GM12892 (cell line): ENCODE measurements at places on chromosomes 11 and 22.

GRCh38 chr22:28112190-28112544, 193.1 kb upstream of the PITPNB start:
- no peak for DNase-seq

GRCh38 chr11:27255447-27255828, 107.6 kb downstream of the CCDC34 start:
- DNase-seq: no peak

DNA sequence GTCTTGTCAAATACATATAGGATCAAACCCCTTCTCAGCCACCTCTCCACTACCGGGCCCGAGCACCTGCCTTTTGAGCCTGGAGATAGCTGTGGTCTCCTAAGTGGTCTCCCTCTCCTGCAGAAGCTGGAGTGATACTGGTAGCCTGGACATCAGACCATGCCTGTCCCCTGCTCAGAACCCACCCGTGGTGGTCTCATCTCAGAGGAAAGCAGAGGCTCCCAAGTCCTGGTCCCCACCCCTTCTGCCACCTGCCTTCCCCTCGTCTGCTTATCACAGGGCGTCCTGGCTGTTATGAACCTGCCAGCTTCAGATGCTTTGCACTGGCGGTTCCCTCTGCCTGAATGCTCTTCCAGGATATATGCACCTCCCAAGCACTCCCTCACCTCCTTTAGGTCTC, 50.5 kb upstream of the EIF3D start:
- no peak for DNase-seq

GRCh38 chr22:40175611-40176244, 2.0 kb upstream of the TNRC6B start:
- no peak for DNase-seq

GRCh38 chr22:21686634-21687393, 21.0 kb downstream of the PPIL2 start:
- no peak for DNase-seq

DNA sequence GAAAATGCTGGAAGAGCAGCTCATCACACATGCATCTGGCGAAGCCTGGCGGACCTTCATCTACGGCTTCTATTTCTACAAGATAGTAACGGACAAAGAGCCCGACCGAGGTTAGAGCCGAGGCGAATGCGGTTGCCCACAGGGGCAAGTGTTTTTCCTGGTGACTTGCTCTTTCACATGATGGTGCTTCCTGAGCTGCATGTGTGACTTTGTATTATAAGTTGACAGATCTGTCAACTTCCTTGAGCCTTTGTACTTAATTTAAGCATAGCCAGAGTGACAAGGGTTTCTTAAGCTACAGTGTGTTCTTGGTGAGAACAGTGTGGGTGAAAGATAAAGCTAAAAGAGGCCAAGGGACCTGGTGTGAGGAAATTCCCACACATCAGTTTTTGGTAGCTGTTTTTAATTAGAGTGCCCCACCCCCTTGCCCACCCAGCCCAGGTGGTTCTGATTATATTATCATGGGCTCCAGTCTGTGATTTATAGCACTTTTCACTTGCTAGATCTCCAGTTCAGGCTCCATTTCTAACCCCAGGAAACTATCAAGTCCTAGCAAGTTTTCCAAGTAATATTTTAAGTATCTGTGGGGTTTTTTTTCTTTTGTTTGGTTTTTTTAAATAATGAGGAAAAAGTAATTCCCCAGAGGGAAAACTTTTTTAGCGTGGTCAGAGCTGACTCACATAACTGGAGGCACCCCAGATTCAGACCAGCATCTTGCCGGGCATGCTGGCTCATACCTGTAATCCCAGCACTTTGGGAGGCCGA, 68.0 kb upstream of the YWHAH start:
- DNase-seq: no peak

- no peak for DNase-seq
These were observed 78.7 kb downstream of the SHANK2 start for GRCh38 chr11:71173709-71174108.

- no peak for DNase-seq
These were observed 5.9 kb downstream of the IGSF9B start for GRCh38 chr11:133950874-133951326.

DNA sequence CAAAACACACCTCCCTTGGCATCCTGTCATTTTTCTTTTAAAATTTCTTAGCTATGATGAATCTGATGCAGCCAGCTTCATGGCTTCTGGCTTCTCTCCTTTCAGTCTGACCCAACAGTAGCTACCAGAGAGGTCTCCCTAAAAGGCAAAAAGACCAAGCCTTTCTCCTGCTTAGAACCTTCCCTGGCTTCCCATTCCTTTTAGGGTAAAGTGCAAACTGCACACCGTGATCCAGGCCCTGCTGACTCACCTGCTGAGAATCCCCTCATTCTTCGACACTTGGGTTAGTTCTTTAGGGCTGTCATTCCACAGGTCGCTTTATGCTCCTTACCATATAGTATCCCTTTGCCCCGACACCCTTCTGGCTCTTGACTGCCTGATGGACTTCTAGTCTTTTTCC, 362.4 kb downstream of the MIAT start:
- no peak for DNase-seq

DNA sequence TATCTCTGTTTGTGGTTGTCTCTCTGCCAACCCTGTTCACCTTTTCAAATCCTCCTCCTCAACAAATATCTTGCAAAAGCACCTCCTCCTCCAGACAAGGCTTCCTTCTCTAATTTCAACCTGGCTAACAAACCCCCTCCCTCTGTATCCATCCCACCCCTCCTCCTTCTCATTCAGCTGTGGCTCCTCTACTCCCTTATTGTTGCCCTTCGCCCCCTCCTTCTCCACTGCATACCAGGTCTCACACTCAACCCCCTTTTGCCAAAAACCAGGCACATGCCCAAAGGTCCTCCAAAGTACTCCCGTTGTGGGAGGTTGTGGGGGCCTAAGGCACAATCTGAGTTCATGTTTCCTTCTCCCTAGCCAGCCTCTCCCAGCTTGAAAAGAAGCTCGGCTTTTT, 110.6 kb downstream of the JRKL start:
- no peak for DNase-seq

GRCh38 chr11:61947486-61948210, 2.5 kb upstream of the BEST1 start:
- peak; percentile 68 for DNase-seq

DNA sequence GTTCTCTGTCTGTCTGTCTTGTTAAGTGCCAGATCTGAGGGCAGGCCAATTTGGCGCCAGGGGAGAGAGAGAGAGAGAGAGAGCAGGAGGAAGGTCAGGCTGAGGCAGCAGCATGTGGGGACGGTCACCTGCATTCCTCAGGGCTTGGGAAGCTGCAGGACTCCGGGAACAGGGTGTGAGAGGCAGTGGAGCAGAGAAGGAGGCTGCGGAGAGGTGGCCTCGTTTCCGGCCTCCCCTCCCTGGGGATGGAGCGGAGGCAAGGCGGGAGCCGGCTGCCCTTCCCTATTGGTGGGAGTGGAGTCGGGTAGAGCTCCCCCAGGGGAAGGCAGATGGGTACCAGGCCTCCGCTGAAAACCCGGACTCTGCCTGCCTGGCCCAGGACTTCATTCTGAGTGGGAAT, 9.7 kb downstream of the CLMP start:
- DNase-seq: no peak

DNA sequence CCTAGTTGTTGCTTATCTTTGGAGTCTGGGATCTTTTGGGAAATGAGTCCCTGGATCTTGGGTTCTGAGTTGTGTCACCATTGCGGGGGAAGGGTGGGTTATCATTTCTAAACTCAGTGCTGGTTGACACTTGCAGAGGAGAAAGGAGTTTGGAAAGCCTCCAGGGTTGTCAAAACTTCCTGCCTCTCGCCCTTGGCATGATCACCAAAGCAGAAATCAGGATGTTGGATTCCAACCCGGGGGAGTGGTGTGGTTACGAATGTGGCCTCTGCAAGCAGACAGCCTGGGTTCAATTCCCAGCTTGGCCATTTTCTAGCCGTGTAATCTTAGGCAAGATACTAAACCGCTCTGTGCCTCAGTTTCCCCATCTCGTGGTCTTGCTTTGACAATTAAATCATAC, 24.3 kb downstream of the CD6 start:
- no peak for DNase-seq

DNA sequence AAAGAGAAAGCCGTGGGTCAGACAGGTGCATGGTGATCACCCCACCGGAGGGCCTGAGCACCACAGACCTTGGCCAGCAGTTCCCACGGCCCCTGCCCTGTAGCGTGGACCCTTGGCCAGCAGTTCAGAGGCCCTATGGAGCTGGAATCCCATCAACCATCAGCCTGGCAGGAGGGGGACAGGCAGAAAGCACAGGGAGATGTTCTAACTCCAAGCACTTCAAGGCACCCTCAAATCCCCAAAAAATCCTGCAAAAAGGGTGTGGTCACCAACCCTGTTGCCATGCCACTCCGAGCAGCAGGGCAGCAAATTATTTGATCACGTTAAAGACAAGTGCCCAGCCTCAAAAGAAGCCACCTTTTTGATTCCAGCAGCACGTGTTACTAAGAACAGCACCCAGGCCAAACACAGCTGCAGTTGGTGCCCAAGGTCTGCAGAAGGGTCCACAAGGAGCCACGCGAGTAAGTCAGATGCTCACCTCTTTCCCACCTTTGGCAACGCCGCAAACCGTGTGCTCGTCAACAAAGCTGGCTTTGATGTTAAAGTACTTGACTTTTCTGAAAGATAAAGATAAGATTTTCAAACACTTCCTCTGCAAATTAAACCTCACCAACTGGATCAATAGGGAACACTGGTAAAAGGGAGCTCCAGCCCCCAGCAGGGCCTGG, 26.2 kb upstream of the COMT start:
- no peak for DNase-seq

DNA sequence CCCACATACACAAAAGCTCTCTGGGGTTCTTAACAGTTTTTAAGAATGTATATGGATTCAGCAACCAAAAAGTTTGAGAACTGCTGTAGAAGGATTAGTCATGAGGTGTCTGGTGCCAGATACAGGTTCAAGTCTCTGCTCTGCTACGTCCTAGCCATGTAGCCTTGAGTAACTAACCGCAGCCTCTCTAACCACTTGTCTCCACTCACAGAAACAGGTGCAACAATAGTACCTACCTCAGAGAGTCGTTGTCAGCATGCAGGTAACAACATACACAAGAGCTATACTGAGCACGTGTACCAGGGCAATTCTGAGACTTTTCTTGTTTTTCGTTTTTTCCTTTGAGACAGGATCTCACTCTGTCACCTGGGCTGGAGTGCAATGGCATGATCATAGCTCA, 26.9 kb downstream of the CBX7 start:
- DNase-seq: no peak

- DNase-seq: no peak
These were observed 875.6 kb downstream of the METTL15 start for GRCh38 chr11:28983780-28984179.

- DNase-seq: no peak
These were observed 165.4 kb downstream of the AASDHPPT start for GRCh38 chr11:106242718-106243415.

DNA sequence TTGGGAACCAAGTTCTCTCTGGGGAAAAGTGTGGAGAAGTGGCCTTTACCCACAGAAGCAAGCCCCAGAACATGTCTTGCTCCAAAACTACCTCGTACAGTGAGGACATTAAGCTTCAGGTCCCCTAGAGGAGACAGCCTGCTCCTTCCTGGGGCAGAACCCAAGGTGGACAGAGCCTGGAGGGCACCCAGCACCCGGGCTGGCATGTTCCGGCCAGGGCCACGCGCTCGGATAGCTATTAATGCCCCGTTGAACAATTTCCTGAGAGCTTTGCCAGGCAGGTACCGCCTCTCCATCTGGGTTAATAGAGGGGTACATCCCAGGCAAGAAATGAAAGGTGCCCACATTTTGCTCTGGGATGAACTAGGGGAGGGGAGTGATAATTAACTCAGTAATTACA, 169.0 kb upstream of the GRK3 start:
- no peak for DNase-seq

- no peak for DNase-seq
These were observed 493.9 kb upstream of the B3GAT1 start for GRCh38 chr11:134905928-134906327.

DNA sequence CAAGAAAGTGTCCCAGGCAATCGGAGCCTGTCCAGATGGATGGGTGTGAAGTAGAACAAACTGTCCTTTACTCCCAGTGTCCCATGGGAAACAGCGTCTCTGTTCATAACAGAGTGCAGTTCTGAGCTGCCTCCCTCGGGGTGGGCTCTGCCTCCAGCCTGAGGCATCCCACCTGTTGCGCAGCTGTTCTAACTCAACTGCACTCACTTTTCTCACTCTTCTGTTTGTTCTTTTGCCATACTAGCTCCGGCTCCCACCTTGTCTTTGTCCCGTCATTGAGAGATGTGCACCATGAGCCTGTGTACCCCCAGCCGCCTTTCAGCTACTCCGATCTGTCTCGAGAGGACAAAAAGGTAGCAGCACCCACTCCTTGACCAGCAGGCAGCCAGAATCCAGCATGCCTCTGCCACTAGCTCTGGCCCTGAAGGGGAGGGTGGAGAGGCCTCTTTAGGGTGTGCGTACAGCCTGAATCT, 20.7 kb upstream of the CDC42EP2 start:
- no peak for DNase-seq

GRCh38 chr22:28955817-28956216, 72.4 kb downstream of the ZNRF3 start:
- DNase-seq: peak; percentile 16
